ENCODE measurements at places on chromosomes 6 and 20.

DNA sequence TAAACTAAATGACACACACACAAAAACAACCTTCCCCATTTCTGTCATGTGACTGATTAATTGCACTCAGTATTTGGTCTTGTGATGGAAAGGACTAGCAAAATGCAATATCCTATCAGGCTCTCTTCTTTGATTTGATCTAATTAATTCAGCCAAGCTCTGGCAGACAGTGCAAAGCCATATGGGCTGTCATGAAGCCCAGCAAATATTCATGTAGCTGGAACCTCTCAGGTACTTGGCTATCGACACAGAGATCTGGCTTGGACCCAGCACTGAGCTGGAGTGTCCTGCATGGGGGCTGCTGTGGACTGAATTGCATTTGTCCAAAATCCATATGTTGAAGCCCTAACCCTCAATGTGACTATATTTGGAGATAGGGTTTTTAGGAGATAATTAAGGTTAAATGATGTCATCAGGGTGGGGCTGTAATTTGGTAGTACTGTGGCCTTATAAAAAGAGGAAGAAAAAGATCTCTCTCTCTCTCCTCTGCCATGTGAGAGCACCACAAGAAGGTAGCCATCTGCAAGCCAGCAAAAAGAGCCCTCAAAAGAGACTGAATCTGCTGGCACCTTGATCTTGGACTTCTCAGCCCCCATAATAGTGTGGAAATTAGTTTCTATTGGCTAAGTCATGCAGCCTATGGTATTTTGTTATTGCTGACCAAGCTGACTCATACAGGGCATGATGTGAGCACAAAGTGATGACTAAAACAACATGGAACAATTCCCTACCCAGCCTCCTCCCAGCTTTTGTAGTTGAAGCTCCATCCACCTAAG lies 77.1 kb downstream of the STMND1 start:
- no peak for DNase-seq

GRCh38 chr20:64271636-64272035 lies 16.1 kb downstream of the PCMTD2 start:
- no peak for DNase-seq

DNA sequence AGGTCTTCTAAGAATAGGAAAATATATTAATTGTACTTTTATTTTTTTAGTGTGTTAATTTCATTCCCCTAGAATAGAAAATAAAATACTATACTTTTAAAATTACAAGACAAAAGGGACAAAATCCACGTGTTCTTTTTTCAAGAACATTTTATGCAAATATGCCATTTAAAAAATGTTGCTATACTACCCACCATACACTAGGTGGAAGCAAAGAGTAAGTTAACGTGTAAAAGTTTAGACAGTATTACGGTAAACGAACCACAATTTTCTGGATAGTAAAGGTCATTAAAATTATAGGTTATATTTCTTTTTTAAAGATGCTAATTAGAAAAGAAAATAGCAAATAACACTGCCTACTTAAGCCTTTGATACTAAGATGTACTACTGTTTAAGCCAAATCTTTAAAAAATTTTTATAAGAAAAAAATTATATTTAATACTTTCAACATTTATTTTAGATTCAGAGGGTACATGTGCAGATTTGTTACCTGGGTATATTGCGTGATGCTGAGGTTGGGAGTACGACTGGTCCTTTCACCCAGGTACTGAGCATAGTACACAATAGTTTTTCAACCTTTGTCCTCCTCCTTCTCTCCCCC lies 287.6 kb downstream of the PHF3 start:
- DNase-seq: no peak

DNA sequence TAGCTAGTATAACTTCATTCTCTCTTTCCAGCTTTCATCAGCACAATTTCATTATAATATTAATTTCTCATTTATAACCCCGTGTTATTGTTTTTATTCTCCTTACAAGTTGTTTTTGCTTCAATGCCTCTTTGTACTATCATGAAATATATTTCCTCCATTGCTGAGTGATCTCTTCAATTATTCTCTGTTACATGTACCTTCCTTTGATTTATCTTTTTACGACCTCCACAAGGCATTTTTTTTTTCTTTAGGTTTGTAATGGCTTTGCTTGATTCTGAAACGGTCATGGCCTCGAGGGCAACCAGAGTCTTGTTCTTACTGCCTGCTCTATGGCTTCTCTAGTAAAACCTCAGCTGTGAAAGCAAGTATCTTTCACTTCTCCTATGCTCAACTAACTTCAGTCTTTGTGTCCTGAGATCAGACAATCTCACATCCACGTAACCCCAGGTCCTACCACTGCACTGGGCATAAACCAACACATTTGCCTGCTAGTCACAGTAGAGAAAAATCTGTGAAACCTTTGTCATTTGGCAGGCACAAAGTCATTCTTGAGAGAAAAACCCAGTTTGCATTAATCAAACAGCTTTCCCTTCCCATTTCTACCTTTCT lies 119.9 kb downstream of the UST start:
- DNase-seq: no peak

DNA sequence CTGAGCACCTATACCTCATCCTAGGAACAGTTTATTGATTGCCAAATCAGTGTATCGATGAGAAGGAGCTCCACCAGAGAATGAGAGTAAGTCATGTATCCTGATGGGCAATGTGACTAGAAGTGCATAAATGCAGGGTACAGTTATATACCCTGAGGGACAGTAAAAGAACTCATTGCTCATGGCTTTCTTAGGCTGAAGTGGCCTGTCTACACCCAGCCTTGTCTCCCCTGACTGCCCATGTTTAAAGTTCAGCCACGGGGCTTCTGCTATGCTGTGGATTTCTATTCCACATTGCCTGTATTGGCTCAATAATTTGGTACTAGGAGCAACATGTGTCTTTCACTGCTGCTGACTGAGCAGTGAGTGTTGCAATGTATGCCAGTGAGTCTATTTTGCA lies 400.4 kb upstream of the IMPG1 start:
- DNase-seq: no peak

- DNase-seq: no peak
Observed at GRCh38 chr6:133245007-133245406, 3.9 kb downstream of the EYA4 start.

DNA sequence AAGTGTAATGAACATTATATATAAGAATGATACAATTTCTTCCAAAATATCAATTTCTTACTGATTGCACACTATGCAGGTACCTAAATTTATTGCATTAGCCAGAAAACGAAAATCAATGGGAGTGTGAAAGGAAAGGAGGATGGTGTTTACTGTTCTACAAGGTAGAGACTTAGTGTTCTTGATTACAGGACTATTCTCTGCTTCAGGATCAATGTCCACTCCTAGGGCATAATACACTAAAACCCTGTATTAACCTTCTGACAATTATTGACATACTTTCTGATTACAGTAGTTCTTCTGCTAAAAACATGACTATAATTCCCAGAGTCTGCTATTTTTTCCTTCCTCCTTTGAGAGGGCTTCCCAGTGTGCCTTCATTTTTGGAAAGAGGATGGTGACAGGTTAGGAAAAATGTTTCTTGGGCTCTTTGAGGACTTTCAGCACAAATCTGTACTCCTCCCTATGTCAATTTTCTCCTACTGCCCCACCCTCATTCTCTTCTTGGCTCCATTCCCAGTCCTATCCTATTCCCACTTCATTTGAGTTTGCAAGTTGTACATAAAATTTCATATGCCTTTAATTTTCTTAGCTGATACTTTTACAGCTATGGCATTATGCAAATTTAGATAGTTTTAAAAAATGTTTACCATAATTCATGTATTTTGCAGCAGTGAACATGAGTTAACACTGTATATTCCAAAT lies 278.9 kb downstream of the CENPW start:
- DNase-seq: no peak

- DNase-seq: no peak
Observed at GRCh38 chr6:14320332-14320731, 202.8 kb downstream of the CD83 start.

- no peak for DNase-seq
Observed at GRCh38 chr20:31523361-31524283, 9.4 kb downstream of the HM13 start.

DNA sequence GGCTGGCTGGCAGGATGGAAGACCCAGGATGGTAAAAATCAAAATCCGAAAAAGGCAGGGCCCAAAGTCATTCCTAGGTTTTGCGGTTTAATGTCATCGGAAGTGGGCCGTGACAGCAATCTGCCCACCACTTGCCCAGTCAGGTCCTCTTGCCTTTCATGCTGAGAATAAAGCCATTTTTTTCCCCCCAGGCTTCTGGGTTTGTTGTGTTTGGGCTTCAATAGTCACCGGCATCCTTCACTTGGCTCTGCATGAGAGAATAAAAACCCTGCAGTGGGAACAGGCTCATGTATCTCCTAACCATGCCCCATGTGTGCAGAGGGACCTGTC lies 56.1 kb downstream of the MEP1A start:
- DNase-seq: no peak

DNA sequence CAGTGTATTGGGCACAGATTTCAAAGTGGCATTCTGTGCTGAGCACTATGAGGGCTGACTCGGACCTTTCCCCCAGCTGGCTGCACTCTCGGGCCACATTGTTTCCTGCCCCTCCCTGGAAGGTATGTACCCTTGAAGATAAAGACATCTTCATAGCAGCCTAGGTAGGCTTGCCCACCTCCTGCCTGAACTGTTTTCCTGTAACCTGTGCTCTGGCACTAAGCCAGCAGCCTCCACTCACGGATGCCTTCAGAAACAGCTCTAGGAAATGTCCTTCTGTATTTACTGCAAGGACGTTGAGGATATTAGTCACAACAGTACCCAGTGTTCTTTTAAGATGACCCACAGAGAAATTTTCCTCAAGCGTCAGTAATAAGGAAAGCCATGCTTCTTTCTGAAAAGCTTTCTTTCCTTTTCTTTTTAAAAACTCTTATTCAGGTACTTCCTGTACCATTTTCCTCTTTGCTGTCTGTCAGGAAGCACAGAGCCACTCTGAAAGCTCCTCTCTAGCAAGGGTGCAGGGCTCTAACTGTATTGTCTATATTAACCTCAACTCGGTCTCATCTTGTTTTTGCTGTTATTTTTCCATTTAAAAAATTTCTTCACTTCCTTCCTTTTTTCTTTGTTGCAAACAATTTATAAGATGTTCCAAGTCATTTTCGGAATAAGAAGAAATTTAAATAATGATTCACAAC lies 43.5 kb downstream of the TTI1 start:
- DNase-seq: no peak

DNA sequence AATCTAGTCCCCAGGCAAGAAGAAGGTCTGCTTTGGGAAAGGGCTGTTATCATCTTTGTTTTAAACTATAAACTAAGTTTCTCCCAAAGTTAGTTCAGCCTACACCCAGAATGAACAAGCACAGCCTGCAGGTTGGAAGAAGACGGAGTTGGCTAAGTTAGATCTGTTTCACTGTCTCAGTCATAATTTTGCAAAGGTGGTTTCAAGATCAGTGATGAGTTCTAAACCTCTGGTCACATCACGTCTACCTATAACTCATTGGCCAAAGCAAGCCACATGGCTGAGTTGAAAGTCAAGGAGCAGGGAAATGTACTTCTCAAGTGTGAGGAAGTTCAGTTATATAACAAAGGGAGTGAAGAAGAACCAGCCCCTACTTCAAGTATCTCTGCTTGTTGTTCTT lies 50.5 kb upstream of the ECI2 start:
- no peak for DNase-seq

Measured in activated CD4-positive, alpha-beta T cell treated with anti-CD3 and anti-CD28 coated beads, Interleukin-2, amount 50 U/mL, for 4 hours (primary cell).